ENCODE measurements at places on chromosomes 6 and 20.

DNA sequence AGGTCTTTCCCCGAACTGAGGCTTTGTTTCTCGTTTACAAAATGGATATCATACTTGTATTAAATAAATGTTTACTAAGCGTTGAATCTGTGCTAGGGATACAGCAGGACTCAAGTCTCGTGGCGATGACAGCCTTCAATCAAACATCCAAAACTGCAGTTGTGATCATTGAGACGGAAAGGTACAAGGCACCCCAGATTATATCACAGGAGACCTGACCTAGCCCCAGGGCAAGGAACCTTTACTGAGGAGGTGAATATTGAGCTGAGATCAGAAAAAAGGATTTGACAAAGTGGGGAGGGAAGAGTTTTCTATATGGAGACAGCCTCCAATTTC, 476 bp downstream of the AAR2 start:
- DNase-seq: no peak

DNA sequence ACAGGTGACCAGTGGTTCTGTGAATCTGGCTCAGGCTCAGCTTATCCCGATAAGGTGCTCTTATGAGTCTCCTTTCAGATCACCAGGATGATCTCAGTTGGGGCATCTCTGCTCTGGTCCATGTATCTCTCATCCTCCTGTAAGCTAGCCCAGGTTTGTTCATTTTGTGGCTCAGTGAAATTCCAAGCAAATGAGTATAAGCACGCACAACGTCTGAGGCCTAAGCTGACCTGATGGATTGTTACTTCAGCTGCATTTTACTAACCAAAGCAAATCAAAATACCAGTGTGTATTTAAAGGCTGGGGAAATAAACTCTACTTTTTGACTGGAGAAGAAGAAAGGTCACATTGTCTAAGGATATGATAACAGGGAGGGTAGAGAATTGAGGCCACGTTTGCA, 551.0 kb upstream of the BTBD3 start:
- DNase-seq: no peak

- no peak for DNase-seq
Measured at GRCh38 chr6:6246544-6246943, 73.9 kb downstream of the F13A1 start.

GRCh38 chr20:41170386-41171105, 33.2 kb downstream of the PLCG1 start:
- peak; percentile 5 for DNase-seq

All from activated CD8-positive, alpha-beta memory T cell treated with anti-CD3 and anti-CD28 coated beads, Interleukin-2, amount 50 U/mL, for 4 hours (primary cell).